ENCODE measurements at places on chromosomes 6 and 20. TPM values are rescaled to one million over a fixed set of nuclear protein-coding genes. Genes with fewer than 3 reads are reported as not detected.

GRCh38 chr20:53656293-53657202 is 62.9 kb upstream of the ZNF217 start:
- peaks cover 7% of the 10 kb centered on the region for H3K4me1 ChIP-seq
- H3K4me3 ChIP-seq, result no peak overlapping the region
- H3K36me3 ChIP-seq, result no peaks in the 10 kb centered on the region
- no peaks in the 10 kb centered on the region for H3K27me3 ChIP-seq

FOXF2 gene
- not detected for total RNA-seq

DNA sequence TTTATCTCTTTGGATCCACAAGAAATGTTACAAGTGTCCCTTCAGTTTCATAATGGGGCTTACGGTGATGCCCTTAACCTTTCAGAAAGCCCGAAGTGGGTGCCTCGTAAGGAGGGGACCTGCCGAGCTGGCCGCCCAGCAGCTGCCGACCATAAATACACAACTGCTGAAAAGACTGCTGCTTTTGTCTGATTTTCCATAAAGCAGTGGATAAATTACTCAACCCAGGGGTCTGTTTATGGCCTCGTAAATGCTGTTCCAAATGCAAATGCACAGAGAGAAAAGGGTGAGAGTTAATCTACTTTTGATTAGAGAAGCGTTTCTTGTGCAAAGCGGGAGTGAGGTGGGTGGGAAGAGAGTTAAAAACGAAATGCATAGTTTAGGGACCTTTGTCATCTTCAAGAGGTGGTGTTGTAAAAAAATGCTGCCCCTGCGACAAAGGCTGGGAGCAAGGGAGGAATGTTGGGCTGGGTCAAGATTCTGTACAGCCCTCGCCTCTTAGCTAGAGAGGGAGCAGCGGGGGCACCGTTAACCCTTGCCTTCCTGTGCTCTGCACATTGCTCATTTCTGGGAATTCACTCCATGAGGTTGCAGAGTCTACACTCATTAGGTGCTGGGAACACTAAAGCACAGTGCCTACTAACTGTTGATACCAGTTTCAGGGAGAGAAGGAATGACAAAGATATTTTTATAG is 112.0 kb upstream of the MTHFD1L start:
- H3K27ac ChIP-seq, result no peak overlapping the region
- no peaks in the 10 kb centered on the region for H3K36me3 ChIP-seq
- H3K27me3 ChIP-seq, result no peaks in the 10 kb centered on the region
- no peak for DNase-seq

DNA sequence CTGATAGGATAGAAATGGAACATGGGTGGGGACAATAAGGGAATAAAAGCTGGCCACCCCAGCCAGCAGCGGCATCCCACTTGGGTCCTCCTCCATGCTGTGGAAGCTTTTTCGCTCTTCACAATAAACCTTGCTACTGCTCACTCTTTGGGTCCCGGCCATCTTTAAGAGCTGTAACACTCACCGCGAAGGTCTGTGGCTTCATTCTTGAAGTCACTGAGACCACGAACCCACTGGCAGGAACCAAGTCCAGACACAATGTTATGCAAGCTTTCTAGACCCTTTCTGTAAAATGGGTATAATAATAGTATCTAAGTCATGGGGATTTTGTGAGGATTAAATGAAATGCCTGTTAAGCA is 48.9 kb upstream of the EZR start:
- no peaks in the 10 kb centered on the region for H3K36me3 ChIP-seq
- DNase-seq, result no peak
- peaks cover 2% of the 10 kb centered on the region for H3K4me1 ChIP-seq
- no peak overlapping the region for H3K4me3 ChIP-seq
- H3K27me3 ChIP-seq, result no peaks in the 10 kb centered on the region

- no peak overlapping the region for H3K27ac ChIP-seq
- H3K4me1 ChIP-seq, result 0 out of 2 replicates have a peak, but pooled peaks cover 1% of the 10 kb centered on the region
- no peaks in the 10 kb centered on the region for H3K36me3 ChIP-seq
- no peaks in the 10 kb centered on the region for H3K27me3 ChIP-seq
- H3K4me3 ChIP-seq, result no peak overlapping the region
- no peak for DNase-seq
Measured at GRCh38 chr6:124008988-124009765, 205.5 kb downstream of the NKAIN2 start.

- H3K4me3 ChIP-seq, result no peak overlapping the region
- H3K27ac ChIP-seq, result no peak overlapping the region
- no peaks in the 10 kb centered on the region for H3K4me1 ChIP-seq
Measured at GRCh38 chr6:3273707-3274521, 15.2 kb downstream of the PSMG4 start.

DNA sequence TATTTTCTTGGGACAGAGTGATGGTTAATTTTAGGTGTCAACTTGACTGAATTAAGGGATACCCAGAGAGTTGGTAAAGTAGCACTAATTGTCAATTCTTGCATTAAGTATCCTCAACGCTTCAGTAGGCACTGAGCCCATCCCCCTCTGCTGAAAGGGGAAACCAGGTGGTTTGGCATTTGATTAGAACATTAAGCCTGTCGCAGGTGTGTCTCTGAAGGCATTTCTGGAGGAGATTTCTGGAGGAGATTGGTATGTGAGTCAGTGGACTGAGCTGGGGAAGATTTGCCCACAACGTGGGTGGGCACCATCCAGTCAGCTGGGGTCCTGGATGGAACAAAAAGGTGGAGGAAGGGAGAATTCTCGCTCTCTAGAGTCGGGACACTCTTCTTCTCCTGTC is 119.8 kb downstream of the RFX6 start:
- DNase-seq, result no peak
- no peaks in the 10 kb centered on the region for H3K27me3 ChIP-seq
- no peak overlapping the region for H3K4me3 ChIP-seq
- H3K36me3 ChIP-seq, result no peaks in the 10 kb centered on the region
- no peaks in the 10 kb centered on the region for H3K4me1 ChIP-seq
- H3K27ac ChIP-seq, result no peak overlapping the region

- peaks cover 12% of the 10 kb centered on the region for H3K27me3 ChIP-seq
- H3K4me3 ChIP-seq, result no peak overlapping the region
- H3K27ac ChIP-seq, result no peak overlapping the region
Measured at GRCh38 chr6:43367245-43367984, 2.0 kb downstream of the ZNF318 start.

DNA sequence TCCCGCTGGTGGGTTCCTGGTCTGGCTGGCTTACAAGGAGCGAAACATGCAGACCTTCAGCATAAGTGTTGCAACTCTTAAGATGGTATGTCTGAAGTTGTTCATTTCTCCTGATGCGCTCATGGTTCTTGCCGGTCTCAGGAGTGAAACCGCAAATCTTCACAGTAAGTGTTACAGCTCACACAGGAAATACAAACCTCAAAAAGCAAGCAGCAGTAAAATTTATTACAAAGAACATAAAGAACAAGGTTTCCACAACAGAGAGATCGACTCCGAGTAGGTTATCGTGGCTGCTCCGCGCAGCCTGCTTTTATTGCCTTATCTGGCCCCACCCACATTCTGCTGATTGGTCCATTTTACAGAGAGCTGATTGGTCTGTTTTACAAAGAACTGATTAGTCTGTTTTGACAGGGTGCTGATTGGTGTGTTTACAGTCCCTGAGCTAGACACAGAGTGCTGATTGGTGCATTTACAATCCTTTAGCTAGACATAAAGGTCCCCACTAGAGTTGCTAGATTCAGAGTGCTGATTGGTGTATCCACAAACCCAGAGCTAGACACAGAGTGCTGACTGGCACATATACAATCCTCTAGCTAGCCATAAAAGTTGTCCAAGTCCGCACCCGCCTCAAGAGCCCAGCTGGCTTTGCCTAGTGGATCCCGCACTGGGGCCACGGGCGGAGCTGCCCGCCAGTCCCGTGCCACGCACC is 39.2 kb downstream of the TRIM27 start:
- no peaks in the 10 kb centered on the region for H3K27me3 ChIP-seq
- no peaks in the 10 kb centered on the region for H3K36me3 ChIP-seq
- no peak overlapping the region for H3K27ac ChIP-seq
- no peak for DNase-seq

ISM1 gene
- total RNA-seq, result 0.78 TPM

OSER1 gene
- total RNA-seq, result 31.8 TPM

CAGE1 gene
- 0.09 TPM for total RNA-seq

RGS17 gene
- 12.2 TPM for total RNA-seq

DNA sequence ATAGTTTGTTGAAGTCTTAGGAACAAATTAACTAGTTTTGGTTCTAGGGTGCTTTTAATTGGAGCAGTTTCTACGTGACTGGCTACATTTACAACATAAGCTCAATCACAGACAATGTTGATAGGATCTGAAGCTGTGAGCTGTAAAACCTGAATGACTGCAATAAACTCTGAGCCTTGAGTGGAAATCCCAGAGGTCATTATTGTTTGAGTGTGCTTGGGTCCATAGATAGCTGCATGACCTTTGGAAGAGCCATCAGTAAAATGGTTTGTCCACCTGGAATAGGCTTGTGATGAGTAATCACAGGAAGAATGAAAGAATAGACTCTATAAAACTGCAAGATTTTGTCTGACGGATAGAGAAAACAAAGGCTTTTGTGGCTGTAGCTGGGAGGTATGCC is 26.7 kb downstream of the HLA-DRB1 start:
- H3K4me1 ChIP-seq, result no peaks in the 10 kb centered on the region
- H3K27me3 ChIP-seq, result no peaks in the 10 kb centered on the region
- no peak overlapping the region for H3K4me3 ChIP-seq

ZSCAN31 gene
- total RNA-seq, result 8.8 TPM

DNA sequence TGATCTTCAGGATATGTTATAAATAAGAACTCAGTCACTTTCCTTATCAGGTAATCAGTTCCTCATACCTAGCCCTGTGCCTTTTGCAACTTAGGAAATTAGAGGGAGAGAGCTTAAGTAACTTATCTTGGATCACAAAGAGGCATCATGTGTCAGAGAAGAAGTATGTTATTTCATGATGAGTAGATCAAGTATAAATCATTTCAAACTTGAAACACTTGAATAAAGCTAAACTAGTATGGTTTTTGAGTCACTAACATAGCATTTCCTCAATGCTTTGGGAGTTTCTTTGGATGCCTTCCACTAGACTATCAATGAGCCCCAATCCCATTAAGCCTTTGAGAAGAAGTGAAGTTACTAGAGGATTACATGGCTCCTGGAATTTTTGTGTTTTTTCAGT is 102.6 kb upstream of the TNFAIP3 start:
- DNase-seq, result no peak
- H3K4me1 ChIP-seq, result no peaks in the 10 kb centered on the region
- no peaks in the 10 kb centered on the region for H3K36me3 ChIP-seq
- no peak overlapping the region for H3K27ac ChIP-seq
- H3K4me3 ChIP-seq, result no peak overlapping the region

DNA sequence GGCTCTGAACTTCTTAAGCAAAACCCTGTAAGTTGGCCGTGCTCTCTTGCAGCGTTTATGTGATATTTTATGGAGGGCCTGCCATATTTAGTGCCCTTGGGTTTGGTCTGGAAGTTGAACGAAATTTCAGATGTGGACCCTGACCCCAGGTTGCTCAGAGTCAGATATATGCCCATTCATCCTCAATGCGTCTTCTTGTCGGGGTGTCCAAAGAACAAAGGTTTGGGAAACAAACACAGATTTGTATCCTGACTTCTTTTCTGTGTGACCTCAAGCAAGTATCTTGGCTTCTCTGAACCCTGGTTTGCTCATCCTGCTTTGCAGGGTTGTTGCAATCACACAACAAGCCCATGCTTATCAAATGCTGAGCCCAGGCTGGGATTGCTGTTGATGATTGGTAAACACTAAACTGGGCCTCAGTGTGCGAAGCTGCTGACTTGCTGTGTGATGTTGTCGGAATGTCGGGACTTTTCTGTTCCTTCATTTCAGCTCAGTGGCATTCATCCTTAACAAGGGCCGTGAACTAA is 103.5 kb upstream of the PTPN1 start:
- no peaks in the 10 kb centered on the region for H3K4me1 ChIP-seq
- no peak overlapping the region for H3K27ac ChIP-seq

- H3K27ac ChIP-seq, result no peak overlapping the region
- no peak overlapping the region for H3K4me3 ChIP-seq
- H3K27me3 ChIP-seq, result no peaks in the 10 kb centered on the region
- H3K36me3 ChIP-seq, result no peaks in the 10 kb centered on the region
- no peak for DNase-seq
- no peaks in the 10 kb centered on the region for H3K4me1 ChIP-seq
Measured at GRCh38 chr20:6657111-6657510, 110.4 kb upstream of the BMP2 start.

- H3K27ac ChIP-seq, result no peak overlapping the region
- H3K36me3 ChIP-seq, result no peaks in the 10 kb centered on the region
- no peaks in the 10 kb centered on the region for H3K4me1 ChIP-seq
- no peak overlapping the region for H3K4me3 ChIP-seq
- DNase-seq, result no peak
- peaks cover 2% of the 10 kb centered on the region for H3K27me3 ChIP-seq
Measured at GRCh38 chr20:22374066-22374465, 210.3 kb downstream of the FOXA2 start.

POU5F1 gene
- total RNA-seq, result 2,533 TPM

GRCh38 chr6:115675443-115675842 is 385.2 kb downstream of the FRK start:
- H3K27me3 ChIP-seq, result no peaks in the 10 kb centered on the region
- no peak overlapping the region for H3K27ac ChIP-seq
- no peak overlapping the region for H3K4me3 ChIP-seq
- H3K36me3 ChIP-seq, result no peaks in the 10 kb centered on the region
- H3K4me1 ChIP-seq, result no peaks in the 10 kb centered on the region

MTFR2 gene
- 8.5 TPM for total RNA-seq

DNA sequence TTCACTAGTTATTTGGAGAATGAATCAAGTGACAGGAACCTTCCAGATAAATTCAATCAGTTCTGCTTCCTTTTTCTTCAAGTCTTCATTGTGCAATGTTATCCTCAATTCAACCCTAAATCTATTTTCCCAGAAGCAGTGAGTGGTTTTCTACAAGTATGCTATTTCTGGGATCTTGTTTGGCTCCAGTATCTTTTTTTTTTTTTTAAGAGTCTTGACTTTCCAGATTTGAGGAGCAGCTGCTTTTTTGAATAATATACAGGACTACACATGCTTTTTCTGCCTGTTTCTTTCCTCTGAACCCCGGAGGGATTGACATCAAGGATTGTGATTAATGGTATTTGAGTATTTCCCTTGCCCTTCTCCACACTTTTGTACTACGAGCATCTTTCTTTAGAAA is 339.2 kb upstream of the JAG1 start:
- no peak for DNase-seq
- no peaks in the 10 kb centered on the region for H3K27me3 ChIP-seq
- H3K4me3 ChIP-seq, result no peak overlapping the region
- H3K4me1 ChIP-seq, result no peaks in the 10 kb centered on the region

- no peak overlapping the region for H3K27ac ChIP-seq
- no peaks in the 10 kb centered on the region for H3K4me1 ChIP-seq
- H3K4me3 ChIP-seq, result no peak overlapping the region
- no peaks in the 10 kb centered on the region for H3K27me3 ChIP-seq
Measured at GRCh38 chr6:113719545-113719944, 137.6 kb upstream of the MARCKS start.

GRCh38 chr6:51382847-51383246 is 564.2 kb downstream of the TFAP2B start:
- H3K27ac ChIP-seq, result no peak overlapping the region
- no peaks in the 10 kb centered on the region for H3K36me3 ChIP-seq
- H3K27me3 ChIP-seq, result no peaks in the 10 kb centered on the region
- no peak for DNase-seq

DNA sequence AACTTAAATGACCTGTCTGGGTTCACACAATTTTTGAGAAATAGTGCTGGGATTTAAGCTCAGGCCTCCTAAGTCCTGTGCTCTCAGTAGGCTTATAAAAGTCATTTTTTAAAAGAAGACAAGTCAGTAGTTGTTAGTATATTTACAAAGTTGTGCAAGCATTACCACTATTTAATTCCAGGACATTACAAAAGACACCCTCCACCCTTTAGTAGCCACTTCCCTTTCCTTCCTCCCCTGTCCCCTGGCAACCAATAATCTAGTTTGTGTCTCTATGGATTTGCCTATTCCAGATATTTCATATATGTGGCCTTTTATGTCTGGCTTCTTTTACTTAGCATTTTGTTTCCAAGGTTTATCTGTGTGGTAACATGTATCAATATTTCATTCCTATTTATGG is 37.6 kb downstream of the HMGN3 start:
- no peak for DNase-seq
- no peaks in the 10 kb centered on the region for H3K27me3 ChIP-seq
- no peaks in the 10 kb centered on the region for H3K4me1 ChIP-seq

Measured in H1 (cell line).